ENCODE measurements at places on chromosomes 1 and 21.

- ATAC-seq = no peak
Observed at GRCh38 chr1:118210723-118211110, 25.7 kb upstream of the SPAG17 start.

DNA sequence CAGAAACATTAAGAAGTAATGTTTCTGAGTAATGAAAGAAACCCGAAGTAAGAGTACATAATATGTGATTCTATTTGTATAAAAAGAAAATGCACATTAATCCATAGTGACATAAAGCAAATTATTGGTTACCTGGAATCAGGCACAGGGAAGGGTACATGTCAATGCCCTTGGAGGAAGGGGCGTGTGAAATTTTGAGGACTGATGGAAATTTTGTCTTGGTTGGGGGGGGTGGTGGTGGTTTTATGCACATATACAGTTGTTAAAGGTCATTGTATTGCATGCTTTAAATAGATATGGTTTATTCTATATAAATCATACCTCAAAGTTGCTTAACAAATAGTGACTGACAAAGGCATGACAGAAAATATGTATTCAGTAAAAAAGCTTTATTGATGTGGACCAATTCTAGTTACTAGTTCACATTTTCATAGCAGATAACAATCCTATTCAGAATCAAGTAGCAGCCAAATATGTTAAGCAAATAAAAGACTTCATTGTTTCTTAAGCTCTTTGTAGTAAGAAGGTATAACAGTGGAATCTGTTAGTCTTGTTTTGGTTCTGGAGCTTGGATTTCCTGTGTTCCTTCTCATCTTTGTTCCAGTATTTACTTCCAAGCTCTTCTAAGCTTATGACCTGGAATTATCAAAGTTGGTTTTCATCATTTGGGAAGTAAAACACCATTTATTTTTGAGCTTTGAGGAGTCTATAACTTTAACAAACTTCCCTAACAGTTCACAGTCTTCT is 15.1 kb downstream of the BACH1 start:
- no peak for ATAC-seq

- ATAC-seq = no peak
Observed at GRCh38 chr1:61081144-61081685, 1.1 kb upstream of the NFIA start.

DNA sequence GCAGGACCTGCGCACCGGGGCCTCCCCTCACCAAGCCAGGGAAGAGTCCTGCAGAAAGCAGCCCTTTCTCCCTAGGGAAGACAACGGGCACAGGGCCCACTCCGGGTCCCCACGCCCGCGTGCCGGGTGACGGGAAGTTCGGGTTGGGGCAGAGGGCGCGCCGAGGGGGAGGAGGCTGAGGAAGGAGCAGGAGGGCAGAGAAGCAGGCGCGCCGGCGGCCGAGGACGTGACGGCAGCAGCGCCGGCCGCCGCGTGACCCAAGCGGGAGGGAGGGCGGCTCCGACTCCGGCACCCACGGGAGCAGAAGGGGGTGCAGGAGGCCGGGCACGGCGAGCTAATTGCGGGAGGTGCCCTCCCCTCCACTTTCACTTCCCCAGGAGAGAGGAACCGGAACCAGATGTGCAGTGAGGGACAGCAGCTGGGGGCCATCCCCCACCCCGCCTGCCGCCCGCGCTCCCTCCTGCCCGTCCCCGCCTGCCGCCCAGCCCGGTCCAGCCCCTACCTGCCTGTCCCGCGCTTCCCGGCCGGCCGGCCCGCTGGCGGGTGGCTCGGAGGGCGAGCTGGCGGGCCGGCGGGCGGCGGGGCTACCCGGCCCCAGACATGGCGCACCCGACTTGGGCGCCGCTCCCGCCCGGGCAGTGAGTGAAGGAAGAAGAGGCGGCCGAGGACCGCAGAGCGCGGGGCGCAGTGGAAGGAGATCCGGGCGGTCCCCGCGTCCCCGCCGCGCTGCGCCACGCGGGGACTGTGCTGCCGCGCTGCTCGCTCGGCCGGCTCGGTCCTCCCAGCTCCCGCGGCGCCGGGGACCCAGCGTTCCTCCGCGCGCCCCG is 510 bp downstream of the DENND4B start:
- peak; percentile 62 for ATAC-seq

DNA sequence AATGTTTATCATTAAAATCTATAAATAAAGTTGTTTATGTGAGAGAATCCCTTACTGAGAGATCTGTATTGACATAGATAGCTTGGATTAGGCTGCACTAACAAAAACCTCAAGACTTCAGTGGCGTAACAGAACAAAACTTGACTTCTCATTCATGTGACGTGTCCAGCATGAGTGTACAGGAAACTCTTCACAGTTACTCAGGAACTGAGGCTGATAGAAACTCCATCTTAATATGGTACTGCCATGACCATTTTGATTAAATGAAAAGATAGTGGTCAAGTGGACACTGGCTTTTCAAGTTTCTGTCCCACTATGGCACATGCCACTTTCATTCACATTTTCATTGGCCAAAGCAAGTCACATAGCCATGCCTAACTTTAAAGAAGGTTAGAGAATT is 3.7 kb downstream of the ST3GAL3 start:
- ATAC-seq = no peak

DNA sequence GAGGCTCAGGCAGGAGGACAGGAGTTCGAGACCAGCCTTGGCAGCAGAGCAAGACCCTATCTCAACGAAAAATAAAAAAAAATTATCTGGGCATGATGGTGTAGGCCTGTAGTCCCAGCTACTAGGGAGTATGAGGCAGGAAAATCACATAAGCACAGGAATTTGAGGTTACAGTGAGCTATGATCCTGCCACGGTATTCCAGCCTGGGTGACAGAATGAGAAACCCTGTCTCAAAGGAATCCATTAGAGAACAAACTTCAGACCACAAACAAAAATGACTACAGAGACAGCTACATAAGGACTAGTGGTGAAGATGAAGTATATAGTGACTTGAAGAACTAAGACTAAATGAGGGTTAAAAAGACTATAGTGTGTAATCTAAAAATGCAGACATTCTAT is 233.1 kb downstream of the RERE start:
- no peak for ATAC-seq

GRCh38 chr1:63593886-63594605 is 835 bp downstream of the PGM1 start:
- peak; percentile 57 for ATAC-seq

DNA sequence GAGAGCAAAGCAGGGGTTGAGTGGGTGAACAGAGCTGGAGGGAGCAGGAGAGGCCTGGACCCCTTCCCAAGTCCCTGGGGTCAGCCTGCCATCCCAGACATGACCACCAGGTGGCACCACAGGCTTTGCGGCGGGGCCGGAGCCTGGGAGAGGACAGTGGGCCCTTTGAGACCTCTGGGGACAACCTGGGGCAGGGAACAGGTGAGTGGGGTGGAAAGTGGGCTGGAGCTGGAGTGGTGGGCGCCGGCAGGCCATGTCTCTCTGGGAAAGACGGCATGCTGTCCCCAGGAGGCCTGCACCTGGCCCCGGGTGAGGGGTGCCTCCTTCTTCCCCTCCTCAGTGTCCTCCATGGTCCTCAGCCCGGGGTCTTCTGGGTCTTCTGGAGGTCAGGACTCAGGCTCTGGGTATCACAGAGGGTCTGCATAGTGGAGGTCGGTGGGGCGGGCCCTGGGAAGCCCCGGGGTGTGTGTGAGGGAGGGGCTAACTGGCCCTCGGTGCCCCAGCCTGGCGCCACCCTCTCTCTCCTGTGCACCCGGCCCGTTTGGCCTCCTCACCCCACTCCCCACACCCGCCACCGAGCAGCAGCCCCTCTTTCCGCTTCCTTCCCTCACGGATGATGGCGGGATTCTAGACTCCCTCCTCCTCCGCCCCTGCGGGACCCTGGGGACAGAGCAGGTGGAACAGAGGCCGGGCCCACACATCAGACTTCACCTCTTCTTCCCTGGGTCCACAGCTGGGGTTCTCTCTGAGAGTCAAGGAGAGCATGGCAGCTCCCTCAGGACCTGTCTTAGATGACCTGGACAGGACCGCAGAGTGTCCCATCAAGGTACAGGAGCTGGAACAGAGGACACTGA is 28.5 kb upstream of the PKP1 start:
- no peak for ATAC-seq

DNA sequence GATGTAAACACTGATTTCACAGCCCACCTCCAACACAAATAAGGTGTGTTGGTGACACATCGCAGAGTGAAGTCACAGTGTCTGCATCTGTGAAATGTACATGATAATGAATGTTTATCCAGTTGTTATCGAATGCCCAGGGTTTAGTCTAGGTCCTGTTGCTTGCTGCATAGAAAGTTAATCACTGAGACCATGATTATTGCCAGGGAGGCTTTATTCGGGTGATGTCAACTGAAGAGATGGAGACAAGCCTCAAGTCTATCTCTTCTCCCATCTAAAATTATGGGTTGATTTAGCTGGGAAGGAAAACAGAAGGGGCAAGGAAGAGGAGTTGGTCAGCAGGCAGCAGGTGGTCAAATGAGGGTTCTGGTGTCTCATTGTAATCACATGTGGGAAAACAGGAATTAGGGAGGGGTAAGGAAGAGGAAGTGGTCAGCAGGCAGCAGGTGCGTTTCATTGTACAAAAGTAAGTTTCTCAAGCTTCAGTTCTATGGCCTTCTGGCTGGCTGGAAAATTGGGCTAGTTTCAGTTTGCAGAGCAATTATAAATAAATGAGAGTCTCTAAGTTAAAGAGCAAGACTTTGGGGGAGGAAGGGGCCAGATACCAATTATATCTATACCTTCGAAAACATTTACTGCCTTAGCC is 146.3 kb upstream of the DNAH14 start:
- no peak for ATAC-seq

- peak; percentile 26 for ATAC-seq
Observed at GRCh38 chr1:93703643-93704042, 22.0 kb upstream of the BCAR3 start.

- ATAC-seq = no peak
Observed at GRCh38 chr21:28624626-28625025, 368.1 kb downstream of the LTN1 start.

DNA sequence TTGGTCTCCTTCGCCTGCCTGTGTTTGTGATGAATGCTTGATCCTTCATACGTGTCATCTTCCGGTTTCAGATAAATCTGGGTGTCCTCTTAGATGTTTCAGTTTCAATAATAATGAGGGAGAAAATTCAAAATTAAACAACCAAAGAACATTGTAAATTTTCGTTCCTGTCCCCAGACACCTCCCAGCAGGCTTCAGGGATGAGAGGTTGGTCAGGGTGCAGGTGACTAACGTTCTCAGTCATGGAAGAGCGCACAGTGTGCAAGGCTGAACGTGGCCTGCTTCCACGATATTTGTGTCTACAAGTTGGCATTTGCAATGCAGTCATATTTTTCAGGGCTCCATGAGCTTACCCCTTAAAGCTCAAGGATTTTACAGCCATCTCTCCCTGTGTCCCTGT is 147.1 kb upstream of the ARHGEF16 start:
- ATAC-seq = no peak
